ENCODE measurements at places on chromosomes 12 and 14.

- DNase-seq: no peak
Observed at GRCh38 chr14:87901236-87901635, 91.7 kb downstream of the GALC start.

DNA sequence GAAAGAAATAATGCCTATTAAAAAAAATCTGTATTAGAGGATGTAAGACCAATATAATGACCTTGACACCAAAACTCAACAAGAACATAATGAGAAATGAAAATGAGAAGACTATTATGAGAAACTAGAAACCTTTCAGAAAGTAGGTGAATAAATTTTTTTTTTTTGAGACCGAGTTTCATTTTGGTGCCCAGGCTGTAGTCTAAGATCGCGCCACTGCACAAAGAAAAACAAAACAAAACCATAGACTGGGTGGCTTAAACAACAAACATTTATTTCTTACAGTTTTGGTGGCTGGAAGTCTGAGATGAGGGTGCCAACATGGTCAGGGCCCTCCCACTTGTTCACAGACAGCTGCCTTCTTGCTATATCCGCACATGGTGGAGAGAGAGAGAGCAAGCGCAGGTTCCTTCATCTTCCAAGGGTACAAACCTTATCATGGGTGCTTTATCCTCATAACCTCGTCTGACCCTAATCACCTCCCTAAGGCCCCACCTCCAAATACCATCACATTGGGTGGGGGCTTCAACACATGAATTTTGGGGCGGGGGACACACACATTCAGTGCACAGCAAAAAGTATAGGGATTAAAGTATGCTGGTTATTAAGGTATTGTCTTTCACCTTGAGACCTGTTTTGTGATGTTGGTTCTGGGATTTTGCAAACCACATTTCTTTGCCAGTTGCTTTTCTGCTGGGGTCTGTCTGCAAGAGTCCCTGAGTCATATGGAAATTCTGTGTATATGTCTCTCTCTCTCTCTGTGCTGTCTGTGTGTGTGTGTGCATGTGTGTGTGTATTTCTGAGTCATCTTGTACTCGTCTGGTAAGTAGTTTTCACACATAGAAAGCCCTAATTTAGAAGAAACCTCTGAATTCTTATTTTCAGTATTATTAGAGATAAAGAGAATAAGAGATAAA, 26.2 kb downstream of the ZCRB1 start:
- peak; percentile 43 for DNase-seq

- DNase-seq: no peak
Observed at GRCh38 chr14:93571275-93571674, 140.5 kb downstream of the UNC79 start.

- DNase-seq: no peak
Observed at GRCh38 chr12:92648242-92649031, 54.4 kb upstream of the PLEKHG7 start.

Data from stimulated activated CD4-positive, alpha-beta T cell treated with anti-CD3 and anti-CD28 coated beads, TNF-alpha, amount 100 ng/mL, for 4 hours (primary cell).